ENCODE measurements at places on chromosomes 11 and 22.

DNA sequence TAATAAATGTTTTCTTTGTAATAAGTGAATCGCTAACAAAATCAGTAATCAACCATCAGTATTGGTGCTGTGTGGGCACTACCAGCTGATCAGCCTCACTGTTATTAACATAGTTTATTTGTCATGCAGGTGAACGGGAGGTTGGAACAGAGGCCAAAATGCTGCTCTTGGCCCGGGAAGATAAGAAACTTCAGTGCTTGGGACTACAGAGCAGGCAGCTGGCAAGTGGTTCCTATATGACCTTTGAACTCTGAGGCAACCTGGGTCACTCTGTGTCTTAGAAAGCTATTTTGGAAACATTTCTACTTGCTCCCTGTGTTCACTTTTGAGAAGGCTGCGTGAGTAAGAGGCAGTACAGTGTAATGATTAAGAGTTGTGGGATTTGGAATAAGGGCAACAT is 36.5 kb upstream of the DNAJB13 start:
- DNase-seq: no peak

DNA sequence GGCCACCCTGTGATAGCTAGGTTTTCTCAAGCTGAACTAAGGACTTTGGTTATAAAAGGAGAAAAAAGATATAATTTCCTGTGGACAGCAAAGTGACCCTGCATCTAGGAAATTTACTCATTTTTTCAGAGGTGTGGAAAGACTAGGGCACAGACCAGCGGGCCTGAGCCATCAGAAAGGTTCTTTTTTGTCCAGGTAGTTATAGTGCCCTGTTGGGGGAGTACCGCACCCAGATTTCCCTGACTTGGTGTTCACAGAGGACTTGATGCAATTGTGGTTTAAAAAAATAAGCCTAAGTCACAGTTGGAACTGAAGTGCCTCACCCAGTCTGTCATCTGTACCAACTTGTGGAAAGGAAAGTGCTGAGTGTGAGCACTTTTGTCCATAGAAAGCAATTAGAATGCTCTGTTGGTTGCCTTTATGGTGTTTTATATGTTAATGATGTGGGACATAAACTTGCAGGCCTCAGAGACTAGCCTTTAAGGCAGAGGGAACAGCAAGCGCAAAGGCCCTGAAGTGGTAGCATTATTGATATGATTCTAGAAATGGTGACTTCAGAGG is 3.1 kb downstream of the SYT9 start:
- DNase-seq: no peak

DNA sequence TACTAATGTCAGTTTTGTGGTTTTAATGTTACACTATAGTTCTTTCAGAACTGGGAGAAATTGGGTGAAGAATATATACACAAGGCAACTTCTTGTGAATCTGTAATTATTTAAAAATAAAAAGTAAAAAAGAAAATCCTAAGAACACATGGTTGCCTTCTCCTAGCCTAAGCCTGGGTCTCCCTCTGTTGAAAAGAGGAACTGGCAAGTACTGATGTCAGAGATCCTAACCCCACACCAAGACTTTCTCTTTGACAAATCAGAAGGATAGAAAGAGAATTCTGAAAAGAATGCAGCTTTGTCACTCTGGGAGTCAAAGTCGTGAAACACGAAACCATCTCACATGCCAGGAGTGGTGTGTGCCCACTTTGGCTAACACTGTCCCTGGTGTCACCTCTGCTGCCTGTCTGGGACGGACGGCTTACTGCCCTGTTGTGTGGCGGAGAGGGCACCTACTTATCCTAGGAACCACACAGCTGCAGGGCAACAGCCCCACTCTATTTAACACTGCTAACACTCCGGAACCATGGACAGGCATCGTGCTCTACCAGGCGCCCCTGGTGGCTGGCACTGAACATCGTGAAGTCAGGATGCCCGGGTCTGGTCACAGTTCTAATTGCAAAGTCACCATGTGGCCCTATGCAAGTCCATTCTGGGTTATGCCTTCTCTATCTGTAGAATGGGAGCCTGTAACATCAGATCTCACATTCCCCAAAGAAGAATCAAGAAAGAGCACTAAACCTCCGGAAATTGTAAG is 108.7 kb upstream of the CD82 start:
- no peak for DNase-seq

GRCh38 chr11:68032003-68032402 is 1.5 kb downstream of the NDUFS8 start:
- DNase-seq: no peak

DNA sequence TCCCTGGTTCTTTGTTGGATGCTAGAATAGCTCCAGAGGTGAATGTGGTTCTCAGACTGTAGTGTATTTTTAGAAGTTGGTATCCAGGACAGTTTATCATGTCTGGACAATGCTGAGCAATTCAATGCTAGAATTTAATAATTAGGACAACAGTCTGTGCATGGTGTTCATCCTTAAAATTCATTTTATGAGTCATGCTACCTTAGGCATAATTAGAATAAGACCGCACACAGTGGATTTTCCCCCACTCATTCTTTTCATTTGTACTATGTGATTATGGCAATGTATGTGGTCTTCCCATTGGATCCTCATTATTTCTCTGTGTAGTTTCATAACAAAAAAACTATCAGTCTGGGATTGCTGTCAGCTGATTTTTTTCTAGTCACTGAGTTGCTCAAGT is 196.7 kb downstream of the ARHGAP42 start:
- DNase-seq: no peak

DNA sequence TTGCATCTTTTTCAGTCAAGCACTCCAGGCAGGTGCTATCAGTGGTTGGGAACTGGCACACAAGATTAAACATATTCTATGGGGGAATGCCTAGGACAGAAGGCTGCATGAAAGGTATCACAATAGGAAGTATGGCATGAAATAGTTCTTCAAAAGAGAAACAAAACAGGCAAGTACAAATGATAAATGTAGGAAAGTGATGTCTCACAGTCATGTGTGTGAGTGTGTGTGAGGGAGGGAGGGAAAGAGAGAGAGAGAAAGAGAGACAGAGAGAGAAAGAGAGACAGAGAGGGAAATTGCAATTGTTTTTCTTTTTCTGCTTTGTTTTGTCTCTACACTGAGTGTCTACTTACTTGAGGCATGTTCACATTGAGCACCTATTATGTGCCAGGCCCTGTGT is 456.3 kb downstream of the MIAT start:
- DNase-seq: no peak

DNA sequence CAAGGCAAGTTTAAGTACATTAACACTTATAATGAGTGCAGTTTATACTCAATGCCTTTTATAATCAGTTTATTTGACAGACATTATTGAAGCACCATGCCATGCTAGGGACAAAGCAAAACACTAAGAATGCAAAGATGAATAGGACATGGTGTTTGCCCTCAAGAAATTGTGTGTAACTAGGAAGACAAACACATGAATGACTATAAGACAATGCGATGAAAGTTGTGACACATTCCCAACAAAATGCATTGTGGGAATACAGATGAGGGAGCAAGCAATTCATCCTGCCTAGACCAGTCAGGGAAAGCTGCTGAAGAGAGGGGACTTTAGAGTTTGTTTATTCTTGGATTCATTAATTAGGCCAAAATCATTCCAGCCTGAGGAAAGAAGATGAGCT is 133.8 kb upstream of the TRPC6 start:
- no peak for DNase-seq

DNA sequence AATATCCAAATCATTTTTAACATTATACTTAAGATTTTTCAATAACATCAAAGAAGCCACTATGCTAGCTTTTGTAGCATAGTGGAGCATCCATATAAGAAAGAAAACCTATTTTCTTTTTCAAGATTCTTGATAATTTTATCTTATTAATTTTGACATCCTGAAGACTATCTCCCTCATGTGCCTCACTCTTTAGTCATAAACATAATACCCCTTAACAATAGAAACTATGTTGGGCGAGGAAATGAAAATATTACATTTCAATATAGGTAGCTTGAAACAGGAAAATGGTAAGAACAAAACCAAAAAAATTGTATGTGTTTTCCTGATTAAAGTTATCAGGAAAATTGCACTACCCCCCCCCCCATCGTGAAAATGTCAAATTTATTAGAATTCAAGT is 40.1 kb downstream of the ELMOD1 start:
- DNase-seq: no peak

- DNase-seq: peak; percentile 19
Observed at GRCh38 chr11:65500387-65501185, 1.7 kb downstream of the MALAT1 start.

GRCh38 chr11:79860336-79860735 is 419.5 kb upstream of the TENM4 start:
- DNase-seq: no peak

GRCh38 chr11:76139314-76139713 is 67.0 kb downstream of the WNT11 start:
- no peak for DNase-seq

DNA sequence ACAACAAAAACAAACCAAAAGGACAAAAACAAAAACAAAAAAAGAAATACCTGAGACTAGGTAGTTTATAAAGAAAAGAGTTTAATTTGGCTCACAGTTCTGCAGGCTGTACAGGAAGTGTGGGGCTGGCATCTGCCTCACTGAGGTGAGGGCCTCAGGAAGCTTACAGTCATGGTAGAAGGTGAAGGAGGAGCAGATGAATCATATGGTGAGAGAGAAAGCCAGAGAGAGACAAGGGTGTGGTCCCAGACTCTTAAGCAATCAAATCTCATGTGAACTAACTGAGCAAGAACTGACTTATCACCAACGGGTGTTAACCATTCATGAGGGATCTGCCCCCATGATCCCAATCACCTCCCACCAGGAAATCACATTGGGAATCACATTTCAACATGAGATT is 58.8 kb upstream of the ZBED5 start:
- DNase-seq: no peak

GRCh38 chr11:117097014-117097388 is 1.2 kb downstream of the SIK3 start:
- DNase-seq: no peak

GRCh38 chr22:27302501-27302900 is 499.1 kb downstream of the MN1 start:
- DNase-seq: no peak
